ENCODE measurements at places on chromosomes 11 and 22.

GRCh38 chr11:20731676-20732215 is 62.4 kb downstream of the NELL1 start:
- no peak for DNase-seq

DNA sequence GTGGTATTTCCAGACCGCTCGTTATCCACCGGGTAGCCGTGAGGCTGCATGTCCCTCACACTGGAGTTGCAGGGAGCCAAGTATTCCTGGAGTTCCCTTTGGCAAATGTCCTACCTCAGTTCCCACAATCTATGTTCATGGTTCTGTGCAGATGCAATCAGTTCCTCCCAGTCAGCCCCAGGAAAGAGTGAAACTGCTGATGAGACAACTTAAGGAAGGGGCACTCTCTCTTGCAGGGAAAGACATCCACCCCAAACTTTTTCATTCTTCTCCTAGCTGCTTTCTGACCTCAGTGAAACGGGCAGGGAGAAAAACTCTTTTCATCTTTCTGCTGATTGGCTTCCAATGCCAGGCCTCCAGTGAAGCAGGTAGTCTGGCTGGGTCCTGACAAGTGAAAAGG is 205.1 kb upstream of the TMEM45B start:
- no peak for DNase-seq

- no peak for DNase-seq
Measured at GRCh38 chr11:44892843-44893242, 57.8 kb downstream of the TP53I11 start.

GRCh38 chr11:117314840-117315239 is 1.2 kb downstream of the BACE1 start:
- DNase-seq: no peak

DNA sequence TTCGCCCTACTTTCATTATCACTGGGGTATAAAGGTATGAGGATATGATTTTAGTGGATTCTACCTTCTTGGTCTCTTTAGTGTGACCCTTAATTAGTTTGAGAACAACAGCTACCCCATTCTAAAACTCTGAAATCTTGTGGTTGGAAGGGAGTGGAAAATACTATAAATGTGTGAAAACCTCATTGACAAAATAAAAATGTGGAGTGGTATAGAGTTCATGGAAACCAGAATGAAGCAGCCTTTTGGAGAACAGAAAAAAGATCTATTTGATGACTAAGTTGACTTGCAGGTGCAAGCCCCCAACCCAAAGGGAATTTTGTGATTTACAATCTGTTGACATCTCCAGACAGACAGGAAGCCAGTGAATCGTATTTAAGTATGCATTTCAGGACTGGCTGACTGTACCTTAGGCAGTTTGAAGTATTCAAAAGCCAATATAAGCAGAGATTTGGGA is 75.8 kb downstream of the GAS2 start:
- no peak for DNase-seq

DNA sequence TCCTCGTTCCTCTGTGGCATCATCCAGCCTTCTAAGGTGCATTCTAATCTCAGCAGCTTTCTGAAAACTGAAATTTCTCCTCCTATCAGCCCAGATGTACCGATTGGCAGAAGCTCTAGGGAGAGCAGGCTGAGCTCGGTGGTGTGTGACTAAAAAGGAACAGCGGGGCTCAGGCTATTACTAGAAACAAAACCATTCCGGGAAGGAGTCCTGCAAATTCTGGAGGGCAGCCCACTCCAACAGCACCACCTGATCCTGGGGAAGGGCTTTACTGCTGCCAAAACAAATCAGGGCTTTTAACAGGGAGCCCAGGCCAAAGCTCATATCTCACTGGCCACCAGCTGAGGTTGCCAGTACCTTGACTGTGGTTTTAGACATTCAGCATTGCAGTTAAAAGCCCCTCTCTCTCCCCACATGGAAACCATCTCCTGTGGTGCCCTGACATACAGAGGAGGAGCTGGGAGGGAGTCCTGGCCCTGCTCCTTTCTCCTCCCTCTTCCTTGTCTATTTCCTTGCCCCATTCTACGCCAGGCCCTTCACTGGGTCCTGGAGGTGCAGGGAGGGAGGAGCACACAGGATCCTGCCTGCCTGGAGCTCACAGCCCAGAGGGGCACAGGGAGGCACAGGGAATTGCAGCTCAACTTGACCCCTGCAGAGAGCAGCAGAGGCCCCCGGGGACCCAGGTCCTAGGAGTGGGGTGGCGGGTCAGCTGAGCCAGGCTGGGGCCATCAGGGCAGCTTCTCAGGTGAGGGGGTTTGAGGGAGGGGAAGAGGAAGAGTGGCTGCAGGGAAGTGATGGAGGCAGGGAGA is 889 bp downstream of the PLAAT4 start:
- DNase-seq: no peak

DNA sequence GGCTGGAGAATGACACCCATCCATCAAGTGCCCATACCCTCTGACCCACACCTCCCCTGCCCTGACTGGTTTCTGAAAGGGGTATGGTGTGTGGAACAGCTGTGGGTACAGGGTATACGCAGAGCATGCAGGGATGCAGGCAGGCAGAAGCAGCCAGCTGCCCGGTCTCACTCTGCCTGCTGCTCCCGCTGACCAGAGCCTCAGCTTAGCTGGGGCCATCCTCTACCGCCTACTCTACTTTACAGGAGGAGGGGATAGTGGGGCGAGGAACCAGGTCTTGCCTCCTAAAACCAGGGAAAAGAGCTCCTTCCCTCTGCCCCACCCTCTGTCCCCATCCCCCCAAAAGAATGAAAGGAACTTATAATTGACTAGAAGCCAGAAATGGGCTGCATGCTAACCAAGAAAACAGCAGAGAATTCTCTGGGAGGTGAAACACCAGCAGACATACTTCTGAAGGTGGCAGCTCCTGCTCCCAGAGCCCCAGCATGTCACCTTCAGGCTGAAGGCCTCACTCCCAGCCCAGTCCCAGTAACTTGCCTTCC is 13.0 kb upstream of the CHRM4 start:
- no peak for DNase-seq

GRCh38 chr11:13140873-13141655 is 131.9 kb downstream of the RASSF10 start:
- DNase-seq: no peak

DNA sequence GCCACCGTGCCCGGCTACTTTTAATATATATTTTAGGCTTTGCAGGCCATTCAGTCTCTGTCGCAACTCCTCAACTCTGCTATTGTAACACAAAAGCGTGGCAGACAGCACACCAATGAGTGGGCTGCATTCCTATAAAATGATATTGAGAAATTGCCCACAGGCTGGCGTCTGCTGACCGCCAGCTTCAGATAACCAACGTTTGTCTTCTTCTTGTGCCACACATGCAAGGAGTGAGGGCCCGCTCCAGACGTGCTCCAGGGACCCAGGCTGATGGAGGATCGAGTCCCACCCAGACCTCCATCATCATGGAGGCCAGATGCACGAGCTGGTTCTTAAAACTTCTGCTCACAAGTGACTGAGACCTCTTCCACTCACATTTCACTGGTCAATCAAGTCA is 35.4 kb upstream of the LINC01488 start:
- DNase-seq: no peak

DNA sequence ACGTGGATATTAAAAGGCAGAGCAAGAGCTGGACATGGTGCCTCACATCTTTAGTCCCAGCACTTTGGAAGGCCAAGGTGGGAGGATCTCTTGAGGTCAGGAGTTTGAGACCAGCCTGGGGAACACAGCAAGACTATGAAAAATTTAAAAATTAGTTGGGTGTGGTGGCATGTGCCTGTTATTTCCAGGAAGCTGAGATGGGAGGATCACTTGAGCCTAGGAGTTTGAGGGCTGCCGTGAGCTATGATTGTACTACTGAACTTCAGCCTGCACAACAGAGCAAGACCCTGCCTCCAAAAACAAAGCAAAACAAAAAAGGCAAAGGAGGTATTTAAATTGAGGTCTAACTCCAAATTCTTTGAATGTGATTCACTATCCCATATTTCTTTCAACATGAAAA is 23.5 kb downstream of the RDX start:
- no peak for DNase-seq

DNA sequence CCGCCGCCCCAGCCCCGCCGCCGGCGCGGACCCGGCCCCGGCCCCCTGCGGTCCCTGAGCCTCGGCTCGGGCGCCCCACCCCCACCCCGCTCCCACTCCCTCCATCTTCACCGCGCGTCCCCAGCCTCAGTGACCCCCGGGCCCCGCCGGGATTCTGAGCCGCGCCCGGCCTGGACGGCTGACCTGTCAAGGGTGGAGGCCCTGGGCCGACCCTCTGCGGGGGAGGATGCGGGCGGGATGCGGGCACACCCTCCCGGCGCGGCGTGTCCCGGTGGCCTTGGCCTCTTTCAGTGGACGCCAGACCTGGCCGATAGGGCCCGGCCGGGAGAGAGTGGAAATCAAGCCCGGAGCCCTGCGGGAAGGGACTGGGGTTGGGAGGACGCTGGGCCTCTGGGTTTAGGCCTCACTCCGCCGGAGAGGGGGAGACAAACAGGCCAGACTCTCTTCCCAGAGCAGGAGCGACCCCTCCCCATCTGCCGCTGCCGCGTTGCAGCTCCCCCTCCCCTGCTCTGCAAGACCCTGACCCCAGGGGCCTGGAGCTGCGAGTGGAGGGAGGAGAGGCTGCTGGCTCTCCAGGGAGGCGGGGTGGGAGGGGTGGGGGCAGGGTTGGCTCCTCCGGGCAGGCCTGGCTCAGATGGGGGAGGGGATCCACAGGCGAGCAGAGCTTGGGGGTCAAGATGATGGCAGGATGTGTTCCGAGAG is 525 bp downstream of the MAPK8IP2 start:
- DNase-seq: no peak

GRCh38 chr22:44935724-44936123 is 74.1 kb downstream of the PHF21B start:
- no peak for DNase-seq

- no peak for DNase-seq
Measured at GRCh38 chr22:16131918-16132317, 442.1 kb downstream of the POTEH start.

- no peak for DNase-seq
Measured at GRCh38 chr11:77617892-77618291, 19.7 kb downstream of the CLNS1A start.

- no peak for DNase-seq
Measured at GRCh38 chr11:86230921-86231434, 13.6 kb upstream of the EED start.

- DNase-seq: no peak
Measured at GRCh38 chr11:78202733-78203167, 14.0 kb downstream of the USP35 start.

GRCh38 chr11:116379185-116379828 is 393.5 kb downstream of the BUD13 start:
- no peak for DNase-seq

GRCh38 chr11:8247312-8247711 is 16.4 kb downstream of the LMO1 start:
- no peak for DNase-seq

GRCh38 chr11:109853156-109853776 is 239.9 kb upstream of the ZC3H12C start:
- DNase-seq: no peak

DNA sequence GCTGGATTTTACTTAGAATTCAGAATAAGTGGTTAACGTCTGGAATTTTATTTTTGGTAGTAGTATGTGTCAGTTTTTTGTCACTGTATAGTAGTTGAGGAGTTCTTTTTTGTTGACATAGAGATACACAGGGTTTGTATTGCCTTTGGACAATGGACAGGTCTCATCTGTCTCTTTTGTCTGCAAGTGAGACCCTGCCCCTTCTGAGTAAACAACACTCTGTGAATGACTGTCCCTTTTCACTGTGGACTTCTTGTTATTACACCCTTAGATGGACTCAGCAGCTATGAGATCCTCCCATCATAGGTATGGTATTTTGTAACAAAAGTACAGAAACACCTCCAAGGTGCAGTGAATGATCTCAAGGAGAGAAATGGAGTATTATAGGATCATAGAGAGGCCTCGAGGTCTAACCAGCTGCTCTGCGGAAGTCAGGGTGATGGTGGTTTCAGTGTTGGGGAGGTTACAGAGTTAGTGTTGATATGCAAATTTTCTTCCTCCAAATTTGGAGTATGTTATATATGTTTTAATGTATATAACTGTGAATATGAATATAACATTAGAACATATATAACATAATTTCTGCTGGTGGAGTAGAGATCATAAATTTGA is 7.8 kb downstream of the PPP6R3 start:
- DNase-seq: no peak

- DNase-seq: no peak
Measured at GRCh38 chr22:44640618-44641155, 61.3 kb upstream of the PRR5 start.

GRCh38 chr11:57407941-57408475 is 17.6 kb upstream of the PRG2 start:
- DNase-seq: no peak

- DNase-seq: no peak
Measured at GRCh38 chr11:101584129-101584515, 315 bp upstream of the TRPC6 start.

- no peak for DNase-seq
Measured at GRCh38 chr11:8251616-8252295, 11.9 kb downstream of the LMO1 start.

DNA sequence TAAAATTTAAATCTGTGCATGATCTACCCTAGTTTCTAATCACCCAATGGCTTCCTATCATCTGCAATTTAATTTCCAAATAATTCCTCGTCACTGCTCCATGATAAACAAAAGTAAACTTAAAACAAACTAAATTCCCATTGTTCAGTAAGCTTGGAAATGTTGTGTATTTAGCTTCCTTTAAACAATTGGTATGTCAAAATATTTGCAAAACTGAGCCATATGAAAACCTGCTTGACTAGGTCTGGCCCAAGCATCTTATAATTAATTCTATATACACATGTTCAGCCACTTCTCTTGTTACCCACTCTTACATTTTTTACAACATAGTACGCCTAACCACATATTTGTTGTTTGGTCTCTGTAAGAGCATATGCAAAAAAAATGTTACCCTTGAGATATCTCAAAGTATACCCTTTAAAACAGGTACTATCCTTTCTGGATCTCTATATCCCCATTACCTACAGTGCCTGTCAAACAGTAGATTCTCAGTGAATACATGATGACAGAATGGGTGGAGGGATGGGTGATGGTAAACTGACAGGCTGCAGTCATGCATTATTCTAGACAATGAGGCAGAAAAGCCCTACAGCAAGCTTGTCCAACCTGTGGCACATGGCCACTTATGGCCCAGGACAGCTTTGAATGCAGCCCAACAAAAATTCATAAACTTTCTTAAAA is 1277.9 kb upstream of the TENM4 start:
- no peak for DNase-seq

GRCh38 chr22:37011472-37011871 is 7.8 kb downstream of the TST start:
- no peak for DNase-seq

GRCh38 chr11:110431051-110431672 is 1.4 kb downstream of the FDX1 start:
- DNase-seq: no peak

- DNase-seq: no peak
Measured at GRCh38 chr22:37169406-37169805, 18.6 kb downstream of the C1QTNF6 start.

- DNase-seq: no peak
Measured at GRCh38 chr22:22375576-22376351, 131.2 kb downstream of the VPREB1 start.

Measured in stimulated activated CD4-positive, alpha-beta T cell treated with anti-CD3 and anti-CD28 coated beads, Interleukin-15, amount 100 ng/mL, for 1 hour (primary cell).